ENCODE measurements at places on chromosomes 12 and 14.
A peak's percentile ranks its signal among the peaks of the same experiment; 100 is the strongest.

DNA sequence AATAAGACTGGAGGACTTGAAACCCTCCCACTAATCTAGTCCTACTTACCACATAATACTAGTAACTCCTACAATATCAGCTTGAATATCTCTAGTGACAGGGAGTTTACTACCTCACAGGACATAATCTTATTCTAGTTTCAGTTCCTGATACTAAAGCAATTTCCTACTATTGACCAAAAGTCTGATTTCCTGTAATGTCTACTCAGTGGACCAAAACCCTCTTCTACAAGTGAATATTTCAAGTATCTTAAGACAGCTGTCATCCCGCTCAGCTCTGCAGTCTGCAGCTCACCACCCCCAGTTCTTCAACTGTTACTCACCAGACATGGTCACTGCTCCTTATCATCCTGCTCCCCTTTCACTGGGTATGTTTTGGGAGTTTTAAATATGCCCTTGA, 70.8 kb upstream of the TMCC3 start:
- no peak for DNase-seq

DNA sequence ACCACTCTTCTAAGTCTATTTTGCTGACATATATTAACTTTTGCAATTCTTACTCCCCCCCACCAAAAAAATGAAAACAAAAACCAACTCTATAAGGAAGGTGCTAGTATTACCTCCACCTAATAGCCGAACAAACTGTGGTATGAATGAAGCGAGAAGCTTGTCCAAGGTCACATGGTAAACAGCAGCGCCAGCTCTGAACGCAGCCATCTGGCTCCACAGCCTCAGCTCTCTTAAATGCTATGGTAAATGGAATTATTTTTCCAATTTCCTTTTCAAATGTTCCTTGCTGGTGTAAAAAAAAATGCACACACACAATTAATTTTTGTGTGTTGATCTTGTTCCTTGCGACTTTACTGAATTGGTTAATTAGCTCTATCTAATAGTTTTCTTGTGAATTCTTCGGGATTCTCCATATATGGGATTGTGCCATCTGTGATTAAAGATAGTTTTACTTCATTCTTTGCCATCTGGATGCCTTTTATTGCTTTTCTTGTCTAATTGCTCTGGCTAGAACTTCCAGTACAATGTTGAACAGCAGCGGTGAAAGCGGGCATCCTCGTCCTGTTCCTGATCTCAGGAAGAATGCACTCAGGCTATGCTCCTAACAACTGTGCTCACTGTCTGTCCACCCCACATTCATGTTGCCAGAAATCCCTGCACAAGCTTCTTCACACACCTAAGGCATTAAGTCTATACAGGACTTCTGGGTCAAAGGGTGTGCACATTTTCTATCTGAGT, 10.7 kb upstream of the C12orf76 start:
- DNase-seq: no peak

GRCh38 chr12:67352682-67353081, 83.5 kb downstream of the CAND1 start:
- no peak for DNase-seq

DNA sequence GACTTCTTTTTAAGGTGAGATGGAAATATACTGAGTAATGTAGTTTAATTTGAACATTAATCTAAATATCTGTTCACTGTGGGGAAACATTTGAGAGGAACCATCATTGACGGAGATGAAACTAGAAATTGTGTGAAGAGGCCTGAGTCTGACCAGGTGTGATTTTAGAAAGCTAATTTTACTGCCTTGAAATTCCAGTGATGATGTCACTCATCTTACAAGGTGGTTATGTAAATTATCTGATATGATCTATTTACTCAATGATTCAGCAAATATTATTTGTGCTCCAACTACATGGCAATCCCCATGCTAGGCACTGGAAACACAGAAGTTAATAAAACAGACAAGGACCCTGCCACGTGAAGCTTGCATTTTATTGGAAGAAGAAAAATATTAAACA, 435.7 kb upstream of the DCN start:
- no peak for DNase-seq

DNA sequence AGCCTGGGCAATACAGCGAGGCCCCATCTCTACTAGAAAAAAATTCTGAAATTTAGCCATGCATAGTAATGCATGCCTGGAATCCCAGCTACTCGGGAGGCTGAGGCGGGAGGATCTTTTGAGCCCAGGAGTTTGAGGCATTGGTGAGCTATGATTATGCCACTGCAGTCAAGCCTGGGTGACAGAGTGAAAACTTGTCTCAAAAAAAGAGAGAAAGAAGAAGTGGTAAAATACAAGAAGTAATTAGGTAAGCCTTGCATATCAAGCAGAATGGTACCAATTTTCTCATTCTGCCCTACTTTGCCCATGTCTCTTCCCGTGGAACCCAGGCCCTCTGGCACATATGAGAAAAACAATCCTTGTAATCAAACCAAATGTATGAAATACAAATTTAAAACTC, 70.7 kb downstream of the SUSD6 start:
- no peak for DNase-seq

DNA sequence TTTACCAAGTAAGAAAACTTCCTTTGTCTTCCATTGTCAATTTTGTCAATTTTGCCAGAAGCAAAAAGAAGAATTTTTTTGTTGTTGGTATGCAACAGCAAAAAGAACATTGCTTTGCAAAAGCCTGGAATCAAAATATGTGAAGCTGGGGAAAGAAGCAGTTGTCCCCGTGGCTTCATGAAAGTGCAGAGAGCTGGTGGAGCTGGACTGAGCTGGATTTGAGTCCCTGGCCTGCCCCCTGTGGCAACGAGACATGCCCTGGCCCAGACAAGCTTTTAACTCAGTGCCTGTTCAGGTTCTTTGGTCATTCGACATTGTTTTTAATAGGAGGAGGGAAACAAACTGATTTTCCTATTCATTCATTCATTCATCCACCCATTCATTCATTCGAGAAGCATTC, 70.3 kb downstream of the SLC15A4 start:
- DNase-seq: no peak

DNA sequence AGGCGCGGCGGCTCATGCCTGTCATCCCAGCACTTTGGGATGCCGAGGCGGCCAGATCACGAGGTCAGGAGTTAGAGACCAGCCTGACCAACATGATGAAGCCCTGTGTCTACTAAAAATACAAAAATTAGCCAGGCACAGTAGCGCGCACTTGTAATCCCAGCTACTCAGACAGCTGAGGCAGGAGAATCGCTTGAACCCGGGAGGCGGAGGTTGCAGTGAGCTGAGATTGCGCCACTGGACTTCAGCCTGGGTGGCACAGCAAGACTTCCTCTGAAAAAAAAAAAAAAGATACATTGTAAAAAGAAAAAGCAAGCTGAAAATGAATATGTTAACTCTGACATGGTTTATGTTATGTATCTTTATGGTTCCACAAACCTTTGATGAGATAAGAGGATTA, 33.6 kb downstream of the RPGRIP1 start:
- no peak for DNase-seq

DNA sequence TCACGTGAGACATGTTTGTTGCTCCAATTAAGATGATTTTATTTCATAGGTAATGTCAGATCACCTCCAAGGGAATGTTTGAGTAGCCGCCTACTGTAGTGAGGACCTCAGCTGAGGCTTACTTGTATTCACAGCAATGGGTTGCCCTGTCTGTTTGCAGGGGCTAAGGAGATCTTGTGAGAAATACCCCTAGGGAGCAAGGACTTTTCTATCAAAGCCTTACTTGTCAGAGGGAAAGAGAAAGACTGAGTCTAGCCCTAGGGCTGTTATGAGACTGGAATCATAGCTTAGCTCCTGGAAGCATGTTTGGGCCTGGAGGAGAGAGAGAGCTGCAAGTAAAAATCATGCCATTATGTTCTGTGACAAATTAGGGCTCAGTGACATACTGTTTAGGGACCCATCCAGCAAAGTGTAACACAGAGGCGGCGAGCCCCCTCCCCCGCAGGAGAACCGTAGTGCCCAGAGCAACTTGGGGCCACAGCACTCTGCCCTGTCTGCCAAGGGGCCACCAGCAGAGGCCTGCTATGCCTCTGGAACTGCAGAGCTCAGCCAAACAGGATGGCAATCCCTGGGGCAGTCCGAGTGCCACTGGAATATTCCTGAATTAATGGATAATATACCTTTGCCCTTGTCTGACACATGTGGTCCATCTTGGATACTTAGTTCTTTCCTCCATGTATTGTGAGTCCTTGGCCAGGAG, 178.8 kb downstream of the DACT1 start:
- no peak for DNase-seq

DNA sequence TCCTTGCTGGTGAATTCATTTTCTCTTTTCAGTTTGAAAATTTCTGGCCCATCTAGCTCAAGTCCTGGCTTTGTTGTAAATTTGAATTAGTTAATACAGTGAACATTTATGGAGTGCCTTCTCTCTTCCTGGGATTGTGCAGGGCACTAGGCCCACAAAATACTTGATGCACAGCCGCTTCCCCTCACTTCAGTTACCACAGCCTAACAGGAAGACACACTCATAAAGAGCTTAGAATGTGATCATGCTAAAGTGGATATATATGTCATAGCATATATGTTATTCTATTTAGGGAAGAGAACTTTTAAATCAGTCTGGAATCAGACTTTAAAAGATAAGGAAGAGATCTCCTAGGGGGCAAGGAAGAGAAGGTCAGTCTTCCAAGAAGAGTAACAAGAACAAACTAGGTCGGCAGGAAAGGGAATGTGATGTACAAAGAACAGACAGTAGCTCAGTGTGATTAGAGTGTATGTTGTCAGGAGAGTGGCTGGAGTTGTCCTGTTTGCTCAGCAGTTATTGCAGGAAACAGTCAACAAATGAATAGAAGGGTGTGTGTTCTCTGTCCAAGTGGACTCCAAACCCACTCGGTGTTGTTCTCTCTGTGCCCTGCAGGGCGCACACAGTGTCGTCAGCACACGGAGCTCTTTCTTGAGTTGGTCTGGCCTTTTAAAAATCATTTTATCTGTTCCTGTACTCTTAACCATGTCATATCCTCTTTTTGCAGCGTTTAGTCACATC, 74.4 kb downstream of the DAAM1 start:
- no peak for DNase-seq

DNA sequence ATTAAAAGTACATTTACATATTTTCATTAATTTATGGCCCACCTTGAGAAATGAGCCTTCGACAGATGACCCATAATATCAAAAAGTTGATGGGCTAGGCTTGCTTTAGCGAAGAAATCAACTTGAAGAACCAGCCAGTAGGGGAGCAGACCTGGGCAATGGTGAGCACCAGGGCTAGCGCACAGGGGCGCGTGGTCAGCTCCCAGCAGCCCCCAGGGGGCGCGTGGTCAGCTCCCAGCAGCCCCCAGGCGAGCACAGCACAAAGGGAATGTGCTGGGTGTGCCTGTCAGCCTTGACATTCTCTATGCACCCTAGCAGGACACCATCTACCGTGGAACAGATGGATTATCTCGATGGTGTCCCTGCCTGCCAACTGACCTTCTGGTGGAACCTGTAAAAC, 15.3 kb upstream of the SOX5 start:
- DNase-seq: no peak

- no peak for DNase-seq
Measured at GRCh38 chr14:23047034-23047634, 5.1 kb downstream of the PSMB11 start.

- DNase-seq: no peak
Measured at GRCh38 chr12:12872139-12872933, 19.0 kb upstream of the GPRC5A start.

DNA sequence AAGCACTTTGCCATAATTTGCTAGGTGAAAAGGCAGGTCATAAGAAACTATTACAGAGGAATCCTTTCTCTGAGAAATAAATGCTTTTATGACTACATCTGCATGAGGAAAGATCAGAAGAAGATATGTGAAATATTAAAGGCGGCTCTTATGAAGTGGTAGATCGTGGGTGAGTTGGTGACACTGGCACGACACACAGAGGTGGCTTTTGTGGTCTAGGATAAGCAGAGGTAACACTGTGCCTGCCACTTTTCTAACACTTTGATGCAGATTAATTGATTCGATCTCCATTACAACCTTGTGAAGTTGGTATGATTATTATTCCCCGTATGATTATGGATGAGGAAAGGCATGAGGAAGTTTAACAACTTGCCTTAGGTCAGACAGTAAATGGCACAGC, 60.0 kb upstream of the ELK3 start:
- DNase-seq: no peak

DNA sequence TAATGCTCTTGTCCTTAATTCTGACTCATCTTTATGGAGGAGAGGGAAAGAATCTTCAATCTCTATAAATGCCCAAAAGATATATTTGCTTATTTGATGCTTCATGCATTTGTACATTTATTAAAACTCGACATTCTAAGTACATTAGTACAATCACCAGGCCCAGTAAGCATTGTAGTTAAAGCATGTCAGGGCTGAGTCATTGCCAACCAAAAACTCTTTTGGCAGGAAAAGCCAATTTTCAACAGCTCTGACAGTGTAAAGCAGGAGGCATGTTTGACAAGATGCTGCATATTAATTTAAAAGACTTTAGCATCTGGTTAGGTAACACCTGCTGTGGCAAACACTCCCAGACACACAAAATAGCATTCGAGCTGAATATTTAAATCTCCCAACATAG, 290.9 kb downstream of the PPFIA2 start:
- no peak for DNase-seq

- no peak for DNase-seq
Measured at GRCh38 chr12:106195621-106196027, 52.2 kb downstream of the CKAP4 start.

DNA sequence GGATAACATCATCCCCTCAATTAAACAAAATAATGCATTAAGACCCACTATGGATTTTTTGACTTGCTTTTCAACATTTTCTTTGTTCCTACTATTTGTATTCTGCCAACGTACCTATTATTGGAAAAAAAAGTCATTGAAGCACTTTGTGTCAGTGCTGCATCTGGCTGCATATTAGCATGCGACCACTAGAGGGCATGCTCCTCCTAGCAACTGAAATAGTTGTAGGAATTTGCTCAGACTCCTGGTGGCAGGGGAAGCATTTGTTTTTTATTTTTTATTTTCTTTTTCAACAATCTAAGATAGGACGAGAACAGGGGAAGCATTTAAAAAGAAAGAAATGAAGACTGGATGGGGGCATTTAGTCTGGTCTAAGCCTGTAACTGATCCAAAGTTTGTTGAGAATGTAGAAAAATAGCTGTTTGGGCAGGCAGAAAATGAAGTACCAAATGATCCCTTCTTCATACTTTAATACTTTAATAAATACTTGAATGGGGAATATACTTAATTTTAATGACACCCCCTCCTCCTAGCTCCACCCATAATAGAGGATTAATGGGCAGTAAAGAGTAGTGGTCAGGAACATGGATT, 14.5 kb upstream of the CLEC4A start:
- peak; percentile 44 for DNase-seq

DNA sequence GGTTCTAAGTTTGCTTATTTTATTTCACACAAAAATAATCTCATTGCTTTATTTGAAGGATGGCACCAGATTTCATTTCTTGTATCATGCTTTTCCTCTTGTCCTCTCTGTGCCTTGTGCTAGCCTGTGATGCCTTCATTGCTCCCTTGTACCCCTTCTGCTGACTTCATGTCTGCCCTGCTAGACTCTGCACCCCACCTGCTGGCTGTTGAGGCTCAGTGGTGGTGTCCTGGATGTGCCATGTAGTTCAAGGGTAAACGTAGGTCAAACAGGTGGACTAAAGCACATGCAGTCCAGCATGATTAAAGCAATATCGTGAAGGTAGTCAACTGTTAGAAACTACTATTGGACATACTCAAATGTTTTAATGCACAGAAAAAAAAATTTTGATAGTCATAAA, 21.6 kb downstream of the MRPS35 start:
- DNase-seq: no peak

GRCh38 chr12:67437011-67437410, 167.9 kb downstream of the CAND1 start:
- DNase-seq: no peak

- no peak for DNase-seq
Measured at GRCh38 chr12:53624458-53624857, 1.7 kb downstream of the ATF7 start.

All from stimulated activated CD4-positive, alpha-beta T cell treated with anti-CD3 and anti-CD28 coated beads, Interleukin-12 subunit alpha, Interleukin-12 subunit beta, amount 100 ng/mL, for 24 hours (primary cell).